MCF 10A (cell line): ENCODE measurements at places on chromosomes 3 and 15. TPM values are rescaled to one million over a fixed set of nuclear protein-coding genes. Genes with fewer than 3 reads are reported as not detected.
A peak's percentile ranks its signal among the peaks of the same experiment; 100 is the strongest.

- H3K27me3 ChIP-seq: no peaks in the 10 kb centered on the region
- H3K36me3 ChIP-seq: no peaks in the 10 kb centered on the region
- DNase-seq: peak; percentile 23
- H3K27ac ChIP-seq: no peak overlapping the region
- no peak overlapping the region for H3K4me3 ChIP-seq
Measured at GRCh38 chr3:158950178-158950901, 148.5 kb downstream of the MFSD1 start.

The PCSK6 gene
- 29.8 and 30.8 TPM in 2 replicates for total RNA-seq

DNA sequence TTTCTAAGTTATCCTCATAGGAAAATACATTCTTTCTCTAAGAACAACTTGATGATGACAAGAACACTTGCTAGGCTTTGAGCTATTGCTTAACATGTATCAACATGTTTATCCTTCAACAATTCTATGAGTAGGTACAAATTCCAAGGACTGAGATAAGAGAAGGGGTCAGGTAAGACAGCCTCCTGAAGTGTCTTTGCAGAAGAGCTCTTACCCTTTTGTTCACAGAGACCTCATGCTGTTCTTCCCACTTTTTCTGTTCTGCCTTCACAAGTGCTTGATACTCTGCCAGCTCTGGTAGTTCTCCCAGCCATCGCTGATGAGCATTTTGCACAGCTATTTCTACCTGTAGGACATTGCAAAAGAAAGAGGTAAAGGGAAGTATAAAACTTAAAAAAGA, 50.9 kb downstream of the CEP152 start:
- peak; percentile 17 for DNase-seq
- no peaks in the 10 kb centered on the region for H3K27me3 ChIP-seq
- peak overlapping the region; percentile 11 for H3K27ac ChIP-seq
- H3K36me3 ChIP-seq: peaks cover 36% of the 10 kb centered on the region
- peaks cover 10% of the 10 kb centered on the region for H3K4me1 ChIP-seq

- DNase-seq: no peak
- H3K27me3 ChIP-seq: no peaks in the 10 kb centered on the region
- no peaks in the 10 kb centered on the region for H3K36me3 ChIP-seq
- H3K4me3 ChIP-seq: no peak overlapping the region
- no peaks in the 10 kb centered on the region for H3K4me1 ChIP-seq
Measured at GRCh38 chr3:47243419-47244147, 39.0 kb downstream of the KIF9 start.

- H3K27me3 ChIP-seq: no peaks in the 10 kb centered on the region
- no peak for DNase-seq
- H3K4me3 ChIP-seq: no peak overlapping the region
- H3K4me1 ChIP-seq: no peaks in the 10 kb centered on the region
- H3K36me3 ChIP-seq: no peaks in the 10 kb centered on the region
- no peak overlapping the region for H3K27ac ChIP-seq
Measured at GRCh38 chr3:134092208-134092701, 62.5 kb upstream of the SLCO2A1 start.

- H3K27ac ChIP-seq: no peak overlapping the region
- H3K27me3 ChIP-seq: no peaks in the 10 kb centered on the region
- no peaks in the 10 kb centered on the region for H3K4me1 ChIP-seq
- no peak for DNase-seq
Measured at GRCh38 chr15:93982226-93982727, 249.1 kb upstream of the MCTP2 start.

GRCh38 chr3:67357610-67358458, 296.6 kb downstream of the SUCLG2 start:
- H3K36me3 ChIP-seq: no peaks in the 10 kb centered on the region
- no peaks in the 10 kb centered on the region for H3K27me3 ChIP-seq
- peak; percentile 60 for DNase-seq

The HEG1 gene
- total RNA-seq: 8.6 and 10.3 TPM in 2 replicates

The DUSP7 gene
- 67.4 and 69.1 TPM in 2 replicates for total RNA-seq

DNA sequence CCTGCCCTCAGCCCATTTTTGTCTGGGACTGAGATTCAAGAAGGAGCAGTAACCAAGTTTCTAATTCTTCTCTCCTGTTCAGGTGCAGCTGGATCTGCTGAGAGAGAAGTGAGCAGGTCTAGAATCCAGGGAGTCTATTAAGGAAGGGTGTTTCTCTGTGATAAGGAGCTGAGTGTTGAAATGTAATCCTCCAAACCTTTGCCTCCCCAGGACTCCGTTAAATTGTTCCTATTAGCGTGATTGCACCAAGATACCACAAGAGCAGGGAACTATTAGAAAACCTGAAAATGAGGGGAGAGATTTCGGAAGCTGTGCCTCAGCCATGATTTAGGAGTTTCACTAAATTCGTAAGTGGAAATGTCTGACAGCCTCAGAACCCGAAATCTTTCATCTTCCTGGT, 192.6 kb downstream of the EBLN2 start:
- H3K36me3 ChIP-seq: no peaks in the 10 kb centered on the region
- H3K4me1 ChIP-seq: peaks cover 9% of the 10 kb centered on the region
- no peak for DNase-seq
- no peaks in the 10 kb centered on the region for H3K27me3 ChIP-seq

- H3K27me3 ChIP-seq: peaks cover 69% of the 10 kb centered on the region
- no peaks in the 10 kb centered on the region for H3K36me3 ChIP-seq
- DNase-seq: no peak
- no peak overlapping the region for H3K27ac ChIP-seq
Measured at GRCh38 chr3:2873986-2874385, 236.2 kb downstream of the IL5RA start.

GRCh38 chr15:87489456-87489855, 767.1 kb downstream of the NTRK3 start:
- H3K27ac ChIP-seq: no peak overlapping the region
- no peaks in the 10 kb centered on the region for H3K4me1 ChIP-seq
- H3K27me3 ChIP-seq: no peaks in the 10 kb centered on the region
- no peak for DNase-seq
- no peaks in the 10 kb centered on the region for H3K36me3 ChIP-seq

DNA sequence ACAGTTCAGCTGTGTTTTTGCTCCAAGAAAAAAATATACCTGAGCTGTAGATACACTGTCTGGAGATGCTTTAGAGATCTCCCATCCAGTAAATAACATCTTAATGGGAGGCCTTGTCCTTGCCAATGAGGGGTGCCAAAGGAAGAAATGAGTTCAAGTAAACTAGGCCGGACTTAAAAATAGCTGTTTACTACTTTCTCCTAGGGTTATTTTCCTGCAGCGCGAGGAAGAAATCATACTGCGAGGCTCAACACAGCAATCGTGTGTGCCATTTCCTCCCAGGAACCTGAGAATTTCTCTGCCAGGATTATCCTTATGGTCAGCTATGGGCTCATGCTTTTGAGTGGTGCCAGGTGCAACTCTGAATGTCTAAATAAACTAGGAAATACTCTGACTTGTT, 71.9 kb downstream of the CMTM8 start:
- H3K27ac ChIP-seq: no peak overlapping the region
- H3K4me3 ChIP-seq: no peak overlapping the region
- no peak for DNase-seq

DNA sequence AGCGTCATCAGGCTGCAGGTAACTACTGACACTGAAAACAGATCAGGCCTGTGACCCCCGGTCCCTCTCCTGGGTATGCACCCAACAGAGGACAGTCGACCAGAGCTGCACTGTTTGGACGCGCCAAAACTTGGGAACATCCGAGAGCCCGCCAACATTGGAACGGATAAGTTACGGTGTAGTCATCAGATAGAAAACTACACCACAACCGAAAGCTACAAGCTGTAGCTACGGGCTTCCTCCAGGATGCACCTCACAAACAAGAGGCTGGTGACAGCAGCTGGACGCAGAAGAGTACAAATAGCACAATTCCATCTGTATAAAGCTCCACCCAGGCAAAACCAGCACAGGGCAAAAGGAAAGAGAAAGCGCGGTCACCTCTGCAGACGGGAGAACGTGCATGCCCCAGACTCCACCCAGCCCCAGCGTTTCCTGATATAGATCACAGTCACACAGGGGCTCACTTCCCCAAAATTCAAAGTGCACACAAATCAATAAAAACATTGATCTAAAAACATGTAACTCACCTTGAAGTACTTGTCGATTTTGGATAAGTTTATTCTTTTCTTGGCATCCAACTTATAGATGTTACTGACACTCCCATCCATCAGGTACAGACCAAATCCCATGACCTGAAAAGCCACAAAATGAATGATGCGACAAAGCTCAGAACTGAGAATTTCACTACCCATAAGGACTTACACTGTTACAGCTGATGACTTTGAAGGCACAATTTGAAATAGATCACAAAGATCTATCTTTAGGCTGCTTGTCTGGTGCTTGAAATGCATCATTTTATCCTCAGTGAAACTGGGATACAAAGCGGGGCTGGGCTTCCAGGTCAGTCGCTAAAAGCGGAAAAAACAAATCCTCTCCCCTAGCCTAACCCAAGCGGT, 43.3 kb downstream of the CYFIP1 start:
- no peak overlapping the region for H3K4me3 ChIP-seq
- no peak for DNase-seq
- H3K27ac ChIP-seq: no peak overlapping the region
- peaks cover 72% of the 10 kb centered on the region for H3K36me3 ChIP-seq

The FAM174B gene
- total RNA-seq: 3.5 and 6.5 TPM in 2 replicates

- no peaks in the 10 kb centered on the region for H3K36me3 ChIP-seq
- H3K27ac ChIP-seq: no peak overlapping the region
- no peak for DNase-seq
- peaks cover 10% of the 10 kb centered on the region for H3K4me1 ChIP-seq
Measured at GRCh38 chr3:50530001-50530970, 26.9 kb upstream of the CACNA2D2 start.

The DAZL gene
- total RNA-seq: not detected in 2 replicates

DNA sequence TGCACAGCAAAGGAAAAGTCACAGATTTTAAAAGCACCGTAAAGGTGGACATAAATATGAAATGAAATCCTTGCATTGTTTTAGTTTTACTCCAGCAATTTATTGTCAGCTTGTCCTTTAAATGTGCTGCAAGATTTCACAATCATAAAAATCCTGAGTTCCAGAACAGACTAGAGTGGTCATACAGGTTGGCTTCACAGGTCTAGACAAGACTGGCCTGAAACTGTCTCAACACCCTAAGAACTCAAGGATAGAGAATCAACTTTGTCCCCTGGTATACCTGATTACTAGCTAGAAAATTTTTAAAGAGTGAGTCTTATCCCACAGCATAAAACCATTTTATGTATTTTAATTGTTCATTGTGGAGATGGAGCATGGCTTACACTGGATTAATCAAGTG, 521.7 kb upstream of the MCTP2 start:
- peaks cover 6% of the 10 kb centered on the region for H3K4me1 ChIP-seq
- no peaks in the 10 kb centered on the region for H3K27me3 ChIP-seq
- H3K36me3 ChIP-seq: no peaks in the 10 kb centered on the region
- no peak overlapping the region for H3K27ac ChIP-seq

The SPSB4 gene
- total RNA-seq: not detected in 2 replicates

The RAB6B gene
- total RNA-seq: 0.96 and 1.1 TPM in 2 replicates

- no peak overlapping the region for H3K4me3 ChIP-seq
- H3K27me3 ChIP-seq: peaks cover 41% of the 10 kb centered on the region
- no peak overlapping the region for H3K27ac ChIP-seq
- H3K4me1 ChIP-seq: no peaks in the 10 kb centered on the region
- DNase-seq: no peak
Measured at GRCh38 chr3:15486020-15486419, 35.5 kb downstream of the COLQ start.

DNA sequence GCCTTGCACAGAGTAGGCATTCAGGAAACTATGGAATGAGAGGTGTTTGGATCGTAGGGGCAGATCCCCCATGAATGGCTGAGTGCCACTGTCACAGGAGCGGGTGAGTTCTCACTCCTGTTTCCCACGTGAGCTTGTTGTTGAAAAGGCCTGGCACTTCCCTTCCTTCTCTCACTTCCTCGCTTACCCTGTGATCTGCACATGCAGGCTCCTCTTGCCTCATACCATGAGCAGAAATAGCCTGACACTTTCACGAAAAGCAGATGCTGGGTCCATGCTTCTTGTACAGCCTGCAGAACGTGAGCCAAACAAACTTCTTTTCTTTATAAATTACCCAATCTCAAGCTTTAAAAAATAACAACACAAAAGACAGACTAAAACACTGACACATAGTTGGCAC, 55.4 kb downstream of the AGBL1 start:
- no peaks in the 10 kb centered on the region for H3K36me3 ChIP-seq
- no peaks in the 10 kb centered on the region for H3K4me1 ChIP-seq

GRCh38 chr3:180199417-180199995, 162.8 kb upstream of the PEX5L start:
- H3K27ac ChIP-seq: no peak overlapping the region
- no peak for DNase-seq
- no peaks in the 10 kb centered on the region for H3K36me3 ChIP-seq
- H3K4me1 ChIP-seq: no peaks in the 10 kb centered on the region

- no peaks in the 10 kb centered on the region for H3K36me3 ChIP-seq
- peaks cover 51% of the 10 kb centered on the region for H3K27me3 ChIP-seq
- H3K27ac ChIP-seq: no peak overlapping the region
- peaks cover 4% of the 10 kb centered on the region for H3K4me1 ChIP-seq
Measured at GRCh38 chr3:49556500-49557275, 2.4 kb downstream of the BSN start.

The SLC12A8 gene
- total RNA-seq: 8.5 and 13.0 TPM in 2 replicates

GRCh38 chr3:66466606-66467270, 34.1 kb downstream of the LRIG1 start:
- H3K4me1 ChIP-seq: no peaks in the 10 kb centered on the region
- no peak overlapping the region for H3K27ac ChIP-seq
- H3K36me3 ChIP-seq: peaks cover 5% of the 10 kb centered on the region
- H3K4me3 ChIP-seq: no peak overlapping the region
- DNase-seq: no peak

- no peak overlapping the region for H3K4me3 ChIP-seq
- H3K27ac ChIP-seq: no peak overlapping the region
- no peak for DNase-seq
- H3K4me1 ChIP-seq: no peaks in the 10 kb centered on the region
Measured at GRCh38 chr15:58537033-58537432, 105.2 kb downstream of the LIPC start.

GRCh38 chr15:40929660-40930429, 705 bp downstream of the DLL4 start:
- no peaks in the 10 kb centered on the region for H3K36me3 ChIP-seq
- peaks cover 13% of the 10 kb centered on the region for H3K4me1 ChIP-seq
- DNase-seq: peak; percentile 54
- H3K4me3 ChIP-seq: peak overlapping the region; percentile 72

The CHRNA7 gene
- 0.20 and 0.23 TPM in 2 replicates for total RNA-seq

GRCh38 chr3:13420831-13421765, 976 bp upstream of the NUP210 start:
- no peaks in the 10 kb centered on the region for H3K36me3 ChIP-seq
- no peaks in the 10 kb centered on the region for H3K27me3 ChIP-seq
- H3K27ac ChIP-seq: no peak overlapping the region

The PATL2 gene
- 0.16 and 0.71 TPM in 2 replicates for total RNA-seq

The IL20RB gene
- total RNA-seq: 158 and 163 TPM in 2 replicates

GRCh38 chr3:128735287-128735686, 9.3 kb downstream of the RAB7A start:
- H3K36me3 ChIP-seq: peaks cover 34% of the 10 kb centered on the region
- no peak overlapping the region for H3K4me3 ChIP-seq
- no peaks in the 10 kb centered on the region for H3K27me3 ChIP-seq
- no peak overlapping the region for H3K27ac ChIP-seq
- DNase-seq: no peak

- H3K4me3 ChIP-seq: no peak overlapping the region
- no peaks in the 10 kb centered on the region for H3K36me3 ChIP-seq
- H3K4me1 ChIP-seq: no peaks in the 10 kb centered on the region
- DNase-seq: no peak
Measured at GRCh38 chr3:38313695-38314094, 31.6 kb downstream of the SLC22A14 start.

- DNase-seq: no peak
- no peak overlapping the region for H3K4me3 ChIP-seq
- H3K27ac ChIP-seq: no peak overlapping the region
- no peaks in the 10 kb centered on the region for H3K4me1 ChIP-seq
- no peaks in the 10 kb centered on the region for H3K36me3 ChIP-seq
- H3K27me3 ChIP-seq: peaks cover 15% of the 10 kb centered on the region
Measured at GRCh38 chr15:84821501-84822021, 4.4 kb downstream of the ALPK3 start.

The CHDH gene
- 0.49 and 0.56 TPM in 2 replicates for total RNA-seq
